ENCODE measurements at places on chromosomes 1 and 21.
A peak's percentile ranks its signal among the peaks of the same experiment; 100 is the strongest.

DNA sequence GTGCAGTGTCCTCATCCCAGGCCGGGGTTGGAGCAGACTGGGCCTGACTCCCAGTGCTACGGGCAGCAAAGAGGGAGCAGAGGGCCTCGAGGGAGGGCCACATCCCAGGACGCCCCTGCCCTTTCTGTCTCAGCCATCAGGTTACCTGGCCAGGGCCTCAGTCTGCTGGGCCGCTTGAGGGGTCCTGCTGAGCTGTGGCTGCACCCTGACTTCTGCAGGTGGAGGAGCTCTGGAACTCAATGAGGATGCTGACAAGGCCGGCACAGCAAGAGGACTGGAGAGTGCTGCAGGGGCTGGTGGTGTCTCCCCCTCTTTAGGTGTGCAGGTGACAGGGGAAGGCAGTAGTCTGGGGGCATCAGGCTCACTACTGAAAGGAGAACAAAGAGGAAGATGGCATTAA is 3.3 kb downstream of the ZNF692 start:
- DNase-seq: no peak

GRCh38 chr1:228803421-228803820 is 68.1 kb downstream of the RHOU start:
- DNase-seq: no peak

DNA sequence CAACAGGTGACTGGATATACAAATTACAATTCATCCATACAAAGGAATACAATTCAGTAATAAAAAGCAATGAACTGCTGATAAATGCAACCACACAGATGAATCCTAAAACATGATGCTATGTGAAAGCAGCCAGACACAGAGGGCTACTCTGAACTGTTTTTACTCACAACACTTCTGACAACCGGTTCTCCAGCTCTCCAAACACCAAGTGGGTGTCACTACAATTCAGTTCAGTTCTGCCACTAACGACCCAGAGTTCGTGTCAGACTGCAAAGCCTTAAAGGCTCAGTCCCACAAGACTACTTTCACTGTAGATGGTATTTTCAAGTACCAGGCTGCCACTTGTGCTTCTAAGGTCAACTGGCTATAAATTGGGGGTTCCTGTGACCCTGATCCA is 119.4 kb downstream of the SLC16A1 start:
- no peak for DNase-seq

- DNase-seq: no peak
Observed at GRCh38 chr21:41833497-41834115, 45.5 kb downstream of the PRDM15 start.

DNA sequence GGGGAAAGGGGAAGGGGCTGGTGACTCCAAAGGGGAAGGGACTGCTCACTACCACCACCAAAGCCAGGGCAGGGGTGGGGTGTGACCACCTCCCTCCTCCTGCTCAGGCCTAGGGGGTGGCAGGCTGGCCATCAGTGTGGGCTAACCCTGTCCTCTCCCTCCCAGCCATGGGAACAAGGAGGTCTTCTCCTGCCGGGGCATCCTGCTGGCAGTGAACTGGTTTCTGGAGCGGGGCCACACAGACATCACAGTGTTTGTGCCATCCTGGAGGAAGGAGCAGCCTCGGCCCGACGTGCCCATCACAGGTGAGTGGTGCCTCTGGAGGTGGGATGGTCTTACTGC is 5.7 kb downstream of the ZC3H12A start:
- no peak for DNase-seq

- DNase-seq: no peak
Observed at GRCh38 chr1:226126824-226127569, 59.5 kb downstream of the ACBD3 start.

DNA sequence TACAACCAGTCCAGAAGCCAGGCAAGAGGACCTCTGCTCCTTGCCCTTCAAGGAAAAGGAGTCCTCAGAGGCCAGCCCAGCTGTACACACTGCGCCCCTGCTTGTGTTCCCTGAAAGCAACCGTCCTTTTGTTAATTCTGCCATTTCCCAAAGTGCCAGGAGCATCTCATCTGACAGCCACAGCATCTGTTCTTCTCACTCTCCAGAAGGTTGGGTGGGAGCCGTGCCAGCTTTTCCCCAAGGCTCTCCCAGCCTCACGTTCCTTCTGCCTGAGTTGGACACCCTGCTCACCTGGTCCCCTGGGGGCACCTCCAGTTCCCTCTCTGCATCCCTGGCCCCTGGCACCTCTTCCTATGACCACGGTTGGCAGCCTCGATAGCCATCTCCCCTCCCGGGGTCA is 10.5 kb upstream of the CNTN2 start:
- DNase-seq: no peak

GRCh38 chr1:216632980-216633379 is 90.2 kb downstream of the ESRRG start:
- no peak for DNase-seq

DNA sequence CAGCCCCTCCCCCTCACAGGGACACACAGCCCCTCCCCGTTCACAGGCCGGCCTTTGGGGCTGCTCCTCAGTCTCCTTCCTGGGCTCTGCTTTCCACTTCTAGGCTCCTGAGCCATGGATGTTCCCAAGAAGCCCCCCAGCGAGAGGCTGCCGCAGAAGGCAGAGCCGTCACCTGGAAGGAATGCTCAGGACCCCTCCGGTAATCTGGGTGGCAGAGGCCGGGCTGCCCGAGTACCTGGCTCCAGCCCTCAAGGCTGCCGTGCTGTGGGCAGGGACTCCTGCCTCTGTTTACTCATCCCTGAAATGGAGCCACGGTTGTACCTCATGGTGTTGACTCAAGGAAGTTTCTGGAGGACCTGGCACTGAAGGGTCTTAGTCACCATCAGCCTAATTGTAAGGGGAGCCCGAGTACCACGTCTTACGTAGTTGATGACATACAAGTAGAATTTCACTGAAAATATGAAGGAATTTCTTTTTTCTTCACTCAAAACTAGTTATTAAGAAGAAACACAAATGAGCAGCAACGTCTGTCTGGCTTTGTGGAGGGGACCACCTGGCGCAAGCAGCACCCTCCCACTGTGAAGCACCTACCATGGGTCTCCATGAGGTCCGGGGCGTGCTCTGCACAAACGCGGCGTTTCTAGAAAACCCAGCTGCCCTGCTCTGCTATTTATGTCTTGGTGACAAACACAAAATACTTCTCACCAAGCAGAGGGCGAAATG is 33.7 kb downstream of the PRDM15 start:
- DNase-seq: no peak

GRCh38 chr1:51070640-51071039 is 31.4 kb upstream of the C1orf185 start:
- peak; percentile 81 for DNase-seq

GRCh38 chr21:35257413-35257812 is 208.3 kb upstream of the RUNX1 start:
- DNase-seq: peak; percentile 93

GRCh38 chr1:160483505-160484185 is 39.4 kb downstream of the SLAMF6 start:
- no peak for DNase-seq

DNA sequence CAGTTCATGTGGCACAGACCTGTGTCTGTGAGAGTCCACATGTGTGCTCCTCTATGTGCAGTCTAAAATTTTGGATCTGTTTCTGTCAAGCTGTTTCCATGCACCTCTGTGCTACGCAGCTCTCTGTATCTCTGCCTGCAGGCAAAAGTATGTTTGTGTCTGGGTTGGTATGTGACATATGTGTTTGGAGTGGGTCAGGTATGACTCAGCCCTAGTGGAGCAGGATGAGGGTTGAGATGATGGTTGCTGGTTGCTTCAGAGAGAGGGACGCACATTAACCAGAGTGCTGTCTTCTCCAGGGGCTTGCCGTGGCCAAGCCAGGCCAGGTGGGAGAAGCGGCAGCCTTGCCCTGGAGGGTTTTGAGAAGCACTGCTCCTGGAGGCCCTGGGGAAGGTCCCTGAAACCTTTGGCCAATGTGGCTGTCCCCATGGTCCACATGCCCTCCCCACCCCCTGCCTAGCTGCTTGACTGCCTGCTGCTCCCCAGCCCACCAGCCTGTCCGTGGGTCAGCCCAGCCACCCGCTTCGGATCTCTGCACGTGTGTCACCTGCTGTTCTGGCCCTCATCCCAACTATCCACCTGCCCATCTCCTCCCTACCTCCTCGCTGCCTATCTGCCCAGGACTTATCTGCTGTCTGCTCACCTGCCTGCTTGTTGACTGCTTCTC is 4.1 kb upstream of the EVA1B start:
- peak; percentile 70 for DNase-seq
